ENCODE measurements at places on chromosomes 3 and 15. TPM values are rescaled to one million over a fixed set of nuclear protein-coding genes. Genes with fewer than 3 reads are reported as not detected.

GRCh38 chr3:115790759-115791158, 167.4 kb downstream of the GAP43 start:
- DNase-seq, result no peak

- DNase-seq, result no peak
These were observed 72.6 kb downstream of the CCNL1 start for GRCh38 chr3:157087373-157087772.

Gene SPG21
- total RNA-seq, result 47.2 TPM

DNA sequence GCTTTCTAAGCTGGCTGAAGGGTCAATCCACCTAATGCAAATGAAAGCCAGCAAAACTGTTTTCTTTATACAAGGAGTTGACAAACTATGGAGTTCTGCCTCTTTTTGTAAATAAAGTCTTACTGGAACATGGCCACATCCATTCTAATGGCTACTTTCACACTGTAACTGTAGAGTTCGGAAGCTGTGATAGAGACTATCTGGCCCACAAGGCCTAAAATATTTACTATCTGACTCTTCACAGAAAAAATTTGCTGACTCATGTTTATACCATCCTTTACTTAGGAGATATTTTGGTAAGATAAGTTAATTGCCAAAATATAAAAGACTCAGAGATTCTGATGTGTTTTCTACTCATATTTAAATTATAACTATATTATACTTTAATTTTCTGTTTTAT, 93.7 kb upstream of the GK5 start:
- DNase-seq, result no peak

- DNase-seq, result no peak
These were observed 148.8 kb upstream of the TRIM42 start for GRCh38 chr3:140529096-140529495.
